ENCODE measurements at places on chromosomes 7 and 10.

GRCh38 chr7:152847386-152847908, 87.9 kb downstream of the ACTR3B start:
- no peak for DNase-seq

DNA sequence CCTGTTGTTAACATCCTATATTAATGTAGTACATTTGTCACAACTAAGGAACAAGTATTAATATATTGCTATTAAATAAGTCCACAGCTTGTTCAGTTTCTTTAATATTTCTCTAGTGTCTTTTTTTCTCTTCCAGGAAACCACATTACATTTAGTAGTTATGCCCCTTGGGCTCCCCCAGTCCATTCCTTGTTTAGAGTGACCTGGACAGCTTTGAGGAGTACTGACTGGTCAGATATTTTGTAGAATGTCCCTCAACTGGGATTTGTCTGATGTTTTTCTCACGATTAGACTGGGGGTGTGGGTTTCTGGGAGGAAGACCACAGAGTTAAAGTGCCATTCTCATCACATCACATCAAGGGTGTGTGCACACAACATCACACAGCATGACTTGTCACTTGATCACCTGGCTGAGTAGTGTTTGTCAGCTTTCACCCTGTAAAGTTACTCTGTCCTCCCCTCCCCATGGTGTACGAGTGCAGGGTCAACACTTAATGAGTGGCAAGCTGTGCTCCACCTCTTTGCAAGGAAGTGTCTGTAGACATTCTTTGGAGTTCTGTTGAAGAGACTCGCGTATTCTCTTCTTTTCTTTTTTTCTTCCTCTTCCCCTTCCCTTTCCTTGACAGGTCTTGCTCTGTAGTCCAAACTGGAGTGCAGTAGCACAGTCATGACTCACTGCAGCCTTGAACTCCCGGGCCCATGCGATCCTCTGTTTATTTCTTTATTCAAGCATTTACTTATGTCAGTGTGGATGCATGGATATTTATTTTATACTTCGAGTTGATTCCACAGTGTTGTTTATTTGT, 10.2 kb downstream of the LMTK2 start:
- no peak for DNase-seq

DNA sequence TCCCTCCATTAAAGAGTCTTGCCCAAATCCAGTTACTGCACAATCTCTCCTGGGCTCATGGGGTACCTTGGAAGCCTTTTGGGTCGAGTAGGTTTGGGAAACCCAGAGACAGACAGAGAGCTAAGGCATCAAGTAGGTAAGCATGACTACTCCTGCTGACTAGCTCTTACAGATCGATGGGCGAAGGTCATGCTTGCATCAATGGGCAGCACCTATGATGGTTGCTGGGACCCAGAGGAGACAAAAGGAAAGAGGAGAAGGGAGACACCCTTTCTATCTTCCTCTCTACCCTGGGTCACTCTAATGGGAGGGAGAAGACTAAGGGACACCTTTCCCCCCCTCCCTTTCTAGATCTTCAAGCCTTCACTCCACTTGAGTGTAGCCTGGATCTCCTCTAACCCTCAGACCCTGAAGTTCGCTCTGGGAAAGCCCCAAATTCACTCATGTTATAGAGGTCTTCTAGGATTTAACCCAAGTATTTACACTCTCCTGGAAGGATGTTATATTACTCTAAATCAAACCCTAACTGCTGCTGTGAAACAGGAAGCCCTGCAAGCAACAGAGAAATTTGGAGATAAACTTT, 31.6 kb upstream of the ZNF746 start:
- no peak for DNase-seq

DNA sequence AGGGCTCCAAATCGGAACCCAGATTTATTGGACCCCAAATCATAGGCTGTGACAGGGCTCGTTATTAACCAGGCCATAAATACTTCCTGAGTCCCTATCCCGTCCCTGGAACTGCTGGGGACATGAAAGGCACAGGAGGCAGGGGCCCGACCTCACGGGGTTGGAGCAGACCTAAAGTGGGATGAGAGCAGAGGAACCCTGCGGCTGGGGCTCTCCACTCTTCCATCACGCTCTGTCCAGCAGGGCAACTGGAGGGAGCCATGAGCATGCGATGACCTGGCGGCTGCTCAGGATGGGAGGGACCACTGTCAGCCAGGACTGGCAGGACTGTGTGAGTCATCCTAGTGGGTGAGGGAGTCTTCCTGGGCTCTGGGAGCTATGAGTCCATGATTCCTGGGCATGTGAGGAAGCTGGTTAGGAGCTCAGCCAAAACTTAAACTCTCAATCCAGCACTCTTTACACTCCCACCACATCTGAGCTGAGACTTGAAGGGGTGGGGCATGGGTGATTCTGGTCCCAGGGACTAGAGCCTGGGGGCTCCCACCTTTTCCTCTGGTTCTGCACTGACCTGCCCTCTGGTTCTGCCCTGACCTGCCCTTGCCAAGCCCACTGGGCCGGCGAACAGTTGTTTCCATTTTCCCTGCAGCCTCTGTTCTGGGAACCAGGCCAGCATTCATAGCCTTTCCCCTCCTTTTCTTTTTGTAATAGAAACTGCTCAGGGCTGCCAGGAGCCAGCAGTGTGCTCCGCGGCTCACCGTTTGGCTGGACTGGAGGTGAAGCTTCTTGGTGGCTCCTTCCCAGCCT, 47.1 kb downstream of the SYPL1 start:
- DNase-seq = no peak

- DNase-seq = no peak
Measured at GRCh38 chr7:101991860-101992259, 174.4 kb downstream of the CUX1 start.

DNA sequence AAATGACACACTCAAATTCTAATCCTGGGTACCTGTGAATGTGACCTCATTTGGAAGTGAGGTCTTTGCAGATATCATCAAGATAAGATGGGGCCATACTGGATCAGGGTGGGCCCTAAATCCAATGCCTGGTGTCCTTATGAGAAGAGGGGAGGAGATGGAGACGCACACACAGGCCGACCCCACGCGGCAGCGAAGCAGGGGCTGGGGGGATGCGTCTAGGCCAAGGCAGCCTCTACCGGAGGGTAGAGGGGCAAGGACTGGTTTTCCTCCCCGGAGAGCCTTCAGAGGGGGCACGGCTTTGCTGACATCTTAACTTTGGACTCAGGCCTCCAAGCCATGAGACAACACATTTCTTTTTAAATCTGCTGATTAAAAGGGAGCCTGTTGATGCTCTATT, 33.3 kb downstream of the DPYSL4 start:
- no peak for DNase-seq

DNA sequence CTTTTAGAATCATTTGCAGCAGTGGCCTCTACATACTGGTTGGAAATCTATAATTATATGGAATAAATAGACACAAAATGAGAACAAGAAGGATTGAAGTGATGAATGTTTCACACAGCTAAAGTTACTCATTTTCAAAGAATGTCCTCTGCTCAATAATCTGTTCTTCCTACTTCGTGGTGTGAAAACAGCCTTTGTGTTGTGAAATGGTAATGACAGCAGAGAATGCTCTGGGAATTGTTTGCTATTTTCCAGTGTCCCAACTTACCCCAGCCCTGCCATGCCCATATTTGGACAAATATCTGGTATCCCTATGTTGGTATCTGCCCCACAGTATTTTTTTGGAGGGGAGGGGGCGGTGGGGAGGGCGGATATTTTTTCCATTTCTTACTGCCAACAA, 130.4 kb downstream of the GLI3 start:
- DNase-seq = no peak

DNA sequence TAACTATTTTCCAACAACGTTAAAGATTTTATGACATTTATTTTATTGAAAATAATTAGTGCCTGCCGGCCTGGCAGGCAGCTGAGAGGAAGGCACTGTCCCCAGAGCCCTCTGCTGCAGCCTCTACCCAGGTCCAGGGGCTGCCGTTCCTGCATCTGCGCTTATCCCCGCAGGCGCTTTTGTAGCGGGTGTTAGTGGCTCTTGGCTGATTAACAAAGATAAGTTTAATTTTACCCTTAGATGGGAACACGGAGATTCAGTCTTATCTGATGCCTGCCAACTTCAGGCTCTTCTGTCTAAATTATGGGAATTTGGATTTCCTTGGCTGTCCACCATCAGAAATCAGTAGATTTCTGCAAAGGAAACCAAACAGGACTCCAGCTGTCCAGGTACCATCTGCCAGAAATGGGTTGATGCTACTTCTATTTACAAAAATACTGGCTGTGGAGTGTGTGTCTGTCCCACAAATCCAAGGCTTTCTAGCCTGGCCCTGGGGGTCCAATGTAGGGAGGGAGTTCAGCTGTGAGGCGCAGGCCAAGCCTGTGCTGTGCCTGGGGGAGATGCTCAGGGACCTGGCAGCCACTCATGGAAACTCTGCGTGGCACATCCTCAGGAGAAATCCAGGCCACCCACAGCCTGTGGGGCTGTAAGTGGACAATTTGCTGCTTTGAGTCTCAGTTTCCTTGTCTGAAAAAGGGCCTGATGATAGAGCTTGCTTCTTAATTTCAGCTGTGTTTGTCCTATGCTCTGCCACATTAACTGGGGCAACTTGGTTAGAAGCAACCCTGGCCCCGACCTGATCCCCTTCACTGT, 62.0 kb upstream of the IGFBP3 start:
- no peak for DNase-seq

- DNase-seq = no peak
Measured at GRCh38 chr10:51124852-51125251, 50.6 kb downstream of the PRKG1 start.

DNA sequence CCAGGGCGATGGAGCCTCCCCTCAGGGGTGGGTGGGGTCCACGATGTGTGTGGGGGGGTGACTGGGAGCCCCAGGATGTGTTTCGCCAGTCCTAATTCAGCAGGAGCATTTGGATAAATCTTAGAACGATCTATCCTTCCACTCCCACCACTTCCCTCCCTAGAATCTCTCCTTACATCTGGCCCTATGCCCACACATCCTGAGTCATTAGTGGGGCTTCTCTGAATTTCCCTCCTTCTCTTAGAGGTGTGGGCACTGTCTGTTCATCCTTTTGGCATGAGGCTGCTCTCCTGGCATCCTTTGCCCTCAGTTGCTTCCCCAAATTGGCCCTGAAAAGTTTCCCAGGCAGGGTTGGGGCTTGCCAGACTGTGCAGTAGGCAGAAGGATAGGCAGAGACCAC, 1.6 kb downstream of the GHRHR start:
- DNase-seq = no peak

DNA sequence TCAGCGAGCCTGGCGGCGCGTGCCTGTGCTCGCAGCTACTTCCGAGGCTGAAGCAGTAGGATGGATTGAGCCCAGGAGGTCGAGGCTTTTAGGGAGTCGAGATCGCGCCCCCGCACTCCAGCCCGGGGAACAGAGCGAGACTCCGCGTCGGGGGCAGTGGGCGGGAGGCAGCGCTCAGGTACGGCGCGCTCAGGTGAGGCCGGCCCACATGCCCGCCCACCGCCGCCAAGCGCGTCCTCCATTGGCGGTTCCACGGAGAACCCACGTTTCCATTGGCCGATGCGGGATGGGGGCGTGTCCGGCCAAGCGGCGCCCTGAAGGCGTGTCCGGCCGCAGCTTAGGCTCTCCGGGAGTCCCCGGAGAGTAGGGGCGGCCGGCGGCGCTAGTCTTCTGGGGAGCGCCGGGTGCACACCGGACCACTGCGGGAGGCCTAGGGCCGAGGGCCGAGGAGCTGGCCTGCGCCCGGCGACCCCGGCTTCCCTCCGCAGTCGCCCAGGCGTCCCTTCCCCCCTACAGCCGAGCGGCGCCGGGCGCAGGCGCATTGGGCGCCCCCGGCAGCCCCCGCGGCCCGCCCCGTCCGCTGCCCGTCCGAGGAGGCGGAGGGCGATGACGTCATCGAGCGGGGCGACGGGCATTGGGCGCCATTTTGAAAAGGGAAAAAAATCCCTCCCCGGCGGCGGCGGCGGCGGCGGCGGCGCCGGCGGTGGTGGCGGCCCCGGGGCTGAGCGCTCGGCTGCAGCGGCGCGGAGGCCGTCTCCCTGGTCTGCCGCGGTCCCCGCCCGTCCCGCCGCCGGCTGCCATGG, at the start of gene PPP2R2D:
Gene PPP2R2D, plus strand, starts transcription at position 659 of the 803 bp plus-strand sequence. Its CDS starts 141 bp downstream, at position 800.
- peak; percentile 87 for DNase-seq

GRCh38 chr7:24835643-24836042, 78.4 kb upstream of the GSDME start:
- no peak for DNase-seq

GRCh38 chr10:129695671-129696070, 228.6 kb downstream of the MGMT start:
- DNase-seq = no peak

DNA sequence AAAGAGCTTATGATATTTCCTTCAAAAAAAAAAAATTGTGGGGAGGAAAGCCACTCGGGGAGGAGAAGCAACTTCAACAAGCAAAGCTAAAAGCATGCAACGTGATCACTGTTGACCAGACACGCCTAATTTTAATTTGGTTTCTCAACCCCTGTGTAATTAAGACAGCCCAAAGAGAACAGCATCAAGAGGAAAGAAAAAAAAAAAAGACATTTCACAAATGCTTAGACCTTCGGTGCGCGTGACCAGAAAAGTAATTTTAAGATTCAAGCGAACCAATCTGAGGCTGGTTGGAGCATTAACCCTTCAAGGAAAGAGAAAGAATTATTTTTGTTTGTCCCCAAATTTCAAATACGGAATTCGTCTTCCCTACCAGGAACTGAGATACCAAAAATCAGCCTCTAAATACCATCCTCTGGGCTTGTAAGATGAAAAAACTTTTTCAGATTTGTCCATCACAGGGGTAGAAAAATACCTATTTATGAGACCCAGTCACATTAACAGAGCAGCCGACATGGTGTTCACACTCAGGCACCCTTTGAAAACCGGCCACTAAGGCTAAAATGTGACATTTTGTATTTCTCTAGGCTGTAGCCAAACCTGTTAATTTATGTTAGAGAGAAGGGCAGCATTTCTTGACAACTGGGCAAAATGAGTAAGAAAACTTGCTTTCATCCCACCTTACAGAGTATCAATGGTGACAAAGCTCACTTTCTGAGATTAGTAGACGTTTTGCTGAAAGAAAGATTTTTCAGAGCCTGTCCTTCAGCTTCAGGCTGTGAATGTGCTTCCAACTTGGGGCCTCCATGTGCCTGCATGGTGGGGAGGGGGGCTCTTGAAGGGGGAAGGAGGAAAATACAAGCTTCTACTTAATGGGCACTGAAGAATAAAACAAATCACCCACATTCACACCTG, 179.9 kb upstream of the KLF14 start:
- DNase-seq = no peak

GRCh38 chr7:134693256-134693655, 46.6 kb downstream of the BPGM start:
- DNase-seq = no peak

- DNase-seq = no peak
Measured at GRCh38 chr10:68434657-68435056, 27.6 kb upstream of the RUFY2 start.

GRCh38 chr7:12123172-12123571, 87.9 kb upstream of the TMEM106B start:
- no peak for DNase-seq

DNA sequence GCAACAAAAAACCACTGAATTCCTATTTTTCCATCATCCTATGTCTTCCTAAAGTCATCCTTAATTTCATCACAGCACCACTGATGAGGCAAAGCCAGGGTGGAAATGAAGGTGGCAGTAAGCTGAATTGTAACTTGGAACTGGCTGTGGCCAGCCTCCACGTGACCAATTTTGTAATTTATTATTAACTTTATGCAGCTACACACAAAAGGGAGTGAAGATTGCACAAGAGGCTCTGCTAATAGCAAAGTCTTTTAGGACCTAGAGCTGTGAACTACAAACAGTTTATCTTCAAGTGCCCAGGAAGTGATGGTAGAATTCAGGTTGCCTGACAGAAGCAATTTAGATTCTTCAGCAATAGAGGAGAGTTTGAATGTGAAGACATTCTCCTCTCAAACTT, 176.4 kb downstream of the CCDC71L start:
- DNase-seq = no peak
